ENCODE measurements at places on chromosomes 7 and 10.
A peak's percentile ranks its signal among the peaks of the same experiment; 100 is the strongest.

- no peak for DNase-seq
Measured at GRCh38 chr7:130278860-130279259, 12.2 kb downstream of the CPA2 start.

GRCh38 chr10:15879058-15879457 is 18.8 kb upstream of the MINDY3 start:
- DNase-seq, result peak; percentile 48

DNA sequence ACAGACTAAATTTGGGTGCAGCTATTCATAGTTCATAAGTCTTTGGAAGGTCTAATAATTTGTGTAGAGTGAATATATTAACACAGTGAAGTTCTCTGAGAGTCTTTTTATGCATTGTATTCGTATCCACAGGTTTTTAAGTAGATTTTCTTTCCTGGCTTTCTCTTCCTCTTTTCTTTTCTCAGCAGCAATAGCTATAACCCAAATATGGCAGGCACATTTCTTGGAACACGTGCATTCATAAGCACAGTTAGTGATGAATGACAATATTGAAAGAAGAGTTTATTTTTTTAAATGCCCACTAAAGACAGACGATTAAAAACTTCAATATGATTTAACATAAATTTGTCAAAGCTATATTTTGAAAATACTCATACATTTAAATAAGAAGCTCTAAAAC is 220.5 kb upstream of the MBL2 start:
- no peak for DNase-seq

DNA sequence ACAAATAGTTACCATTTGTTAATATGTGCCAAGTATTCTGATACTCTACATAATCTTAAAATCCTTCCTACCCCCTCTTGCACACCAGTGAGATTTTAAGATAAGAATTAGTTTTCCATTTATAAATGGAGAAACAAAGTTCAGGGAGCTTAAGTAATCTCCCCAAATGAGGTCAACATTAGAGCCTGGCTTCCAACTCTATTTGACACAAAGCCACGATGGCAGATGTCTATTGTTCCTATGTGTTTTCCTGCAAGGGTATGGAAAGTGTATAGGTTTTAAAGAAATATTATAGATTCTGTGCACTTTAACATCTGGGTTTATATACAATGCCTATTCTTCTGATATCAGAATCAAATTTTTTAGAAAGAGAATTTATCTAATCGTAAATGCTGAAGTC is 143.9 kb upstream of the SEMA3C start:
- DNase-seq, result no peak

DNA sequence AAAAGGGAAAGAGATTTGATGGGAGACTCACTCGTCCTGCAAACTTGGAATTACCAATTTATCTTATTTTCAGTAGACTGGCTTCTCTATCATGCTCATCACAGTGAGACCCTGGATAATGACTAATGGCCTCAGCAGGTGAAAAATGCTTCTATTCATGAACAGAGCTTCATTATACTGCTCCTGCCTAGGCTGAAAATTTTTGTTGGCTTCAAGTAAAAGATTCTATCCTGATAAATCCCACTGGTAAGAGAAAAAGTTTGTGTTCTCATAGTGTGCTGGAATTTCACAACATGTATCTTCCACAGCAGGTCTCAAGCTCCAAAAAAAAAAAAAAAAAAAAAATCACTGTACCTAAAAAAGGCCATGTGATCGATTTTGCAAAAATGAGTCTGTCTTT is 329.3 kb upstream of the FZD8 start:
- DNase-seq, result no peak

- DNase-seq, result no peak
Measured at GRCh38 chr10:85213493-85213892, 885.1 kb downstream of the CCSER2 start.

GRCh38 chr7:49893131-49893530 is 119.7 kb downstream of the VWC2 start:
- no peak for DNase-seq

DNA sequence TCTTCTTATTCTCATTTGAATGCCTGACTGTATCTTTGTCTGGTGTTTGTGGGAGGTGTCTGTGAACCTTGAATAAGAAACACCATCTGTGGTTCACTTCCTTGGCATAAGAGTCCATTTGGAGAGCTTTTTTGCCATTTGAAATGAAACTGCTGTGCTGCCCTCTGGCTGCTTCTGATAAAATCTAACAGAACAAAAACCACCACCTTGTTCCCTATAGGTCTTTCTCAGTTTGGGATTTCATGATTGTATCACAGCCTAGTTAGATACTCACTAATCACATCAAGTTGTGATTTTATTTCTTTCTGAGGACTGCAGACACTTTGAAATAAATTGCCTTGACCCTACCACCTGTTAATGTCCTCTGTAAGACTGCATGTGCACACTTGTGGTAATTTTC is 102.7 kb upstream of the FAM13C start:
- DNase-seq, result peak; percentile 4

GRCh38 chr7:70776627-70777101 is 355.3 kb upstream of the GALNT17 start:
- DNase-seq, result no peak
